ENCODE measurements at places on chromosomes 7 and 10.
A peak's percentile ranks its signal among the peaks of the same experiment; 100 is the strongest.

DNA sequence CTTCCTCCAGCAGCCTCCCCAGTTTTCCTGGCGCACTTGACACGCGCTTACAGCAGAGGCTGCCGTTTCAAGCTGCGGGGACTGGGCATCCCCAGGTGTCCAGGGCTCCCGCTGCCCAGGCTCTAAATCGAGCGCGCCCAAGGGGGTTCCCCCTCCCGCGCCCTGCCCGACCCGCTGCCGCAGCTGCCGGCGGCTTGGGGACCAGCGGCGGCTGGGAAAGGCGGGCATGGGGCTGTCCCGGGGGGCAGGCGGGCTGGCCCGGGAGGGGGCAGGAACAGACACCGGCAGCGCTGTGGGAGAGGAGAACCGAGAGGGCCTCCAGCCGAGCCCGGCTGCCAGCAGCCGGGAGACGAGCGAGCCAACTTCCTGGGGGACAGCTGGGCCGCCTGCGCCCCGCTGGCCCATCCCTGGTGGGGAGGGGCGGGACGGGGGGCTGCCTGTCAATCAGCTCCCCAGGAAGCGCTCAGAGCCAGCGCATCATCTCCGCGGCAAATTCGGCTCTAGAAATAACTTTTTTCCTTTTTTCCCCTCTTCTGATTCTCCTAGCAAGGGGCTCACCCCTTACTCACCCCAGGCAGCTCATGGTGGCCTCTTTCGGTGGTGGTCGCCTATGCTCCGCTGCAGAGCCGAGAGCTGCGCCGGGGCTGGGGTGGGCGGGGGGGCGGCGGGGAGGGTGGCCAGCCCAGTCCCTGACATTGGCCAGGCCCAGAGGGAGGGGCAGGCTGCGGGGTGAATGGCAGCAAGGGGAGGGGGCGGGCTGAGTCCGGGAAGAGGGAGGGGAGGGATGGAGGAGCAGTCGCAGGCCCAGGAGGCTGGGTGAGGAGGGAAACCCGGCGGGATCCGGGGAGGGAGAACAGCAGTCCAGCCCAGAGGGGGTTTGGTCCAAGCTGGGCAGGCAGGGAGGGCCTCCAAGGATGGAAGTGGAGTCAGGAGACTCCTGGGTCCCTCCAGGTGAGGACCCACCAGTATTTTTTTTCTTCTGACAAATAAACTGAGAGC is 14.7 kb downstream of the GRID2IP start:
- DNase-seq: peak; percentile 28

DNA sequence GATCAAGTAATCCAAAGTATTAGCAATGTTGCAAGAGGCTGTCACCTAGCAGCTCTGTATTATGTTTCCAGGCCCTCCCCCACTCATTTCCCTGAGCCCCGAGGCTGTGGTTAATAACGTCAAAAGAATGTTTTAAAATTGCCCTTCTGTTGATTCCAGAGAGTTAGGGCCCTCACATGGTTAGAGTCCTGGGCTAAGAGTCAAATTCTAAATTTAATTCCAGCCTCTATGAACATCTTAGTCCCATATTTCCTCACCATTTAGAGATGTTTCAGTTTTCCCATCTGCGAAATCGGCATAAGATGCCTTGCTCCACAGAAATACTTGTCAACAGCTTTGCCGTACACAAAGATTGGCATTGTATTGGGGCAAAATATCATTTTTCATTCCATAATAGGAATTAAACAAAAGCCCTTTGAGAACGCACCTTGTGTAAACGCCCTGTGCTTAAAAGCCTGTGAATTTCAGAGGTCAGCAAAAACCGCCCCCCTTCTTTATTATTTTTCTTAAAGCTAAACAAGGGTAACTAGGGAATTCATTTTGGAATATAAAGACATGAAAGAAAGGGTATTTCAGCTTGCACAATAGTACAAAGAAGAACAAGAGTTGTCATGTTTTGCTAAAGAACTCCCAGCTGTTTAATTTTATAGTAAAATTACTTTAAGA is 135.8 kb downstream of the ARID5B start:
- DNase-seq: no peak

- no peak for DNase-seq
Measured at GRCh38 chr7:90459888-90460287, 9.6 kb upstream of the PTTG1IP2 start.

DNA sequence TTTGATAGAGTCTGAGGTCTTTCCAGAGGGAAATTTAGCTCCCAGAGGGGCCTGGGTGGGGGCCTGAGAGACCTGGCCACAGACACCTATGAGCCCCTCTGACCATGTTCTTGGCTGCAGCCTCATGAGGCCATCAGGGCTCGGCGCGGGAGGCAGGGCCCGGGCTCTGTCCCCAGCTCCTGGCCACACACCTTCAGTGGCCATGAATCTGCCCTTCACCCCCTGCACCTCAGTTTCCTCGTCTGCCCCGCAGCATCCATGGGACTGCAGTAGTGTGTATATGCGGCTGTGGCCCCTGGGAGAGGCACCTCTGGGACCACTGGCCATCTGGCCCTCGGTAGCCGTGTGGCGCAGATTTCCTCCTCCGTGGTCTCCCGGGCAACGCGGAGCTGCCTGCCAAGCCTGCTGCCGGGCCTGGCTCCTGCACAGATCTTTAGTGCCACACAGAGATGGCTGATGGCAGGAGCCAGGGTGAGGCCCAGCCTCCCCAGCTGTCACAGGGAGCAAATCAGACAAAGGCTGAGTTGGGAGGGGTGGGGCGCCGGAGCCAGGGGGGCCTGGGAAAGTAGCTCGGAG is 23.6 kb upstream of the ADCYAP1R1 start:
- DNase-seq: no peak

- DNase-seq: peak; percentile 97
Measured at GRCh38 chr10:89251409-89252224, at the start of gene LIPA. TSS of gene LIPA (minus strand) at chr10:89251775. CDS start at chr10:89247648, 4,127 bp downstream.

DNA sequence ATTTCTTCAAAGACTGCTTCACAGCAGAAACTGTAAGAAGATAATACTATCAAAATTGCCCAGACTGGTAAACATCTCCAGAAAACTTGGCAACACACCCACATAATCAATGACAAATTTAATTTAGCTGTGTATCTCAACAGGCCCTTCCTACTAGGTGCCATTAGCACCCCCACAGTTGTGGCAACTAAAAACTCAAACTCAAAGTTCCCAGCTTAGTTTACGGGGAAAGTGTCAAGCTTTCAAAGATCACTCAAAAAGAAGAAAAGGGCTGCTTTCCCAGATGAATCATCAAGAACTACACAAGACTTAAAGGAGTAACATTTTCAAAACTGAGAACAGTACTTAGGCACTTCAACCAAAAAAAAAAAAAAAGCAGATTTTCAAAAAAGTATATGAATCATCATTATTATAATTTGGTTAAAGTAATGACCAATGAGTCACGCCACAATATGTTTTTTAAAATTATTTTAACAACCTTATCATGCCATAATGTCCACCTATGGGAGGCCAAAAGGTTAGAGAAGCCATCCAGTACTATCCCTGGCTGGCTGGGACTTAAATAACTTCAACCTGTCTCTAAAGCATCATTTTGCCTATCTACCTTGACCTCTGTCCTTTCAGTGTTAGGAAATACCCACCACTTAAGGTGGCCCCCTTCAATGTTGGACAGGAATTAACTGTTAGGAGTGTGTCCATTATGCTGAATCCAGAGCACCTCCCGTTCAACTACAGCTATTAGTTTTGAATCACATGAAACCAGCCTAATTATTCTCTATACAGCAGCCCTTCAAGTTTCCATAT is 90.8 kb downstream of the ZFAND4 start:
- no peak for DNase-seq

GRCh38 chr7:106239406-106239805 is 45.4 kb downstream of the NAMPT start:
- no peak for DNase-seq

DNA sequence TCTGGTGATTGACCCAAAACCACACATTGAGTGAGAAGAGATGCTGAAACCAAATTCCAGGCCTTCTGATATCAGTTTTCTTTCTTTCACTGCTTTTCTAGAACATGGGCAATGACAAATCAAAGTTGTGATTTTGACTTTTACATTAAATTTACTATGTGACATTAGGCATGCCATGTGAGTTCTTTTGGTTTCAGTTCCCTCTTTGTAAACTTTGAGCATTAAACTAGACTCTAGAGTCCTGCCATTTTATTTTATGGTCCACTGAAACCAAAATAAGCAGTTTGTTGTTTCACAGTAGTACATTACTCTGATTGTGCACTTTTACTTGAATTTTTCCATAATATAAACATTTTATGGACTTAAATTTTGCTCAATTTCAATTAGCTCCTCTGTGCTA is 381.1 kb upstream of the SEMA3D start:
- DNase-seq: no peak

- DNase-seq: no peak
Measured at GRCh38 chr10:52351914-52352330, 37.8 kb downstream of the DKK1 start.

- DNase-seq: no peak
Measured at GRCh38 chr7:84612981-84613681, 418.5 kb upstream of the SEMA3A start.

DNA sequence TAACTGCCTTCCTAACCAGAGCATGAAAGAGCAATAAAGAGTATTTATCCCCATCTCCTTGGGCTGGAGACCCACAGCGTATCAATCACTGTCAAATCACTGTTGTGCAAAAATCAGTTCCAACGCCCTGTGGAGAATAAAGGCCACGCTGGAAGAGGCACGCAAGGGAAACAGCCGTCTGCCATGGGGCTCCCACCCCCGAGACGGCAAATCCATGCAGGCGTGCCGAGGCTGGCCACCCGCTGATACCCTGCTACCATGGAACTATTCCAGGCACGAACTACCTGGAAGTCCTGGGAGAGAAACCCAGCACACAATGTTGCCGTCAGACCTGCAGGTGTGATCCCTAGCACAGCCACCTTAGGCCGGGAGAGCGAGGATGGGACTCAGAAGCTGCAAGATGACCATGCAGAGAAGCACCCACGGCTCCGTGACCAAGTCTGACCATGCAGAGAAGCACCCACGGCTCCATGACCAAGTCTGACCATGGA is 185.3 kb downstream of the DIP2C start:
- no peak for DNase-seq

DNA sequence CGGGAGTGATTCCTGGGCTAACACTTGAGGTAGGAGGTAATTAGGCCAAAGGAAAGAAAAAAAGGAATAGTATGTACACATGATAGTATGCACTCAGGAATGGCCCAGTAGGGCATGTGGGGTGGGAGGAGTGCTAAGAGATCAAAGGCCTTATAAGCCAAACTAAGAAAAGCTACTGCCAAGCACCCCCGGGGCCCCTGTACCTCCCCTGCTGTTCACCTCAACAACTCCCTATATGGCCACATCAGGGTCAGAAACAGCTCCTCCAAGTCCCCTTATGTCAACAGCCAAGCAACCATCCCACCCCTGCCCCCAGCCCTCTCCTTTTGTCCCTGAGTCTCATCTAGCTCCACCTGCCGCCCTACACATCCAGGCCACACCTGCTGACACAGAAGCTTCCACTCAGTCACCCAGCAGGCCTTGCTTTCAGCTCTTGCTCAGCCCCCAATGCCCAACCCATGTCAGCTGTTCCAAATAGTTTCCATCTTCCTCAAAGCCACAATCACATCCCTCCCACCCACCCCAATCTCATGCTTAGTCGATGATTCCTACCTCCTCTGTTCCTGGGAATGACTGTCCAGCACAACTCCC is 80.2 kb downstream of the SORBS1 start:
- DNase-seq: no peak

- peak; percentile 85 for DNase-seq
Measured at GRCh38 chr7:134593530-134594392, 44.9 kb downstream of the AKR1B15 start.

DNA sequence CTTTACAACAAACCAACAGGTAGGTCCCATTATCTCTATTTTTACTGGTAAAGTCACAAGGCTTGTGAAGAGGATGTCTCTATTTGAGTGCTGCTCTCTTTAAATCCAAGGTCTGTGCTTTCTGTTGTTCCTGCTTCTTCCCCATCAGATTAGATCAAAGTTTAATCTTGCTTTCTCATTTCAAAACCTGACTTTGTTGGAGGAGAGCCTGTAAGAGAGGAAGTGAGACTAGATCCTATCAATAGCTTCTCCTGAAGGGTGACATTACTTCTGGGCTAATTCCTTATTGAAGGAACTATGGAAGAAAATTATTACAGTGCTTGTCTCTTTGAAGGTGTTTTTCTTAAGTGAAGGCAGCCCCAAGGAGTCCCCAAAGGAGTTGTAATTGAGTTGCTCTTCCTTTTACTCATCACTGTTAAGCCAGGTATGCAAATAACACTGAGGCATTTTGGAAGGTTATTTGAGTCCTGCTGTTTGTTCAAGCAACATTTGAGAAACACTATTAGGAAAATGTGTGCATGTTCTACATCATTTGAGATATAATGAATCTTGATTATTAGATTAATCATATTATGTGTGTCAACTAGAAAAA is 146.2 kb upstream of the MBL2 start:
- no peak for DNase-seq

DNA sequence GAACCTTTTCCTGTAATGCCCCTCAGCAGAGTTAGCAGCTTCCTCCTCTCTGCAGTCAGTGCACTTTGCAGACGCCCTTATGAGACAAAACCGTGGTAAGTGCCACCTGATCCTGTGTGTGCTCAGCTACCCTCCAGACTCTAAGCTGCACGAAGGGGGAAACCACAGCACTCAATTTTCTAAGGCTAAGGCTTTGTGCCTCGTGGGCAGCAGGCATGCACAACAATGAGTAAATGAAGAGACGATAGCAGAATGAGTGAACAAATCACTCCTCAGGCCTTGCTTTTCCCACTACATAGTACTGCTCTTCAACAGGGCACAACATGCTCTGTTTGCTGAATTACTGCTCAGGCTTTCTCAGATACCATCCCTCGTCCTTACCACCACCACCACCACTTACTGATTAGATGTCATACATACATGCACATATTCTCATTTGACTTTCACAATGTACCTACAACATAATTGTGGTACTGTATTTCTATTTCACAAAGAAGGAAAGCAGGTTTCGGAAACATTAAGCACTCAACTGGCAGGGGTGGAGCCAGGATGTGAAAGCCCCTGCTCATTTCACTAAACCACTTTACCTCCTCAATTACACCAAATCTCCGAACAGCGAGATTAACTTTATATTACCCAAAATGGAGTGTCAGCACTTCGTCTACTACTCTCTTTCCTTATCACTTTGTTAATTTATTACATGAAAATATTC is 85.4 kb downstream of the ICA1 start:
- no peak for DNase-seq

DNA sequence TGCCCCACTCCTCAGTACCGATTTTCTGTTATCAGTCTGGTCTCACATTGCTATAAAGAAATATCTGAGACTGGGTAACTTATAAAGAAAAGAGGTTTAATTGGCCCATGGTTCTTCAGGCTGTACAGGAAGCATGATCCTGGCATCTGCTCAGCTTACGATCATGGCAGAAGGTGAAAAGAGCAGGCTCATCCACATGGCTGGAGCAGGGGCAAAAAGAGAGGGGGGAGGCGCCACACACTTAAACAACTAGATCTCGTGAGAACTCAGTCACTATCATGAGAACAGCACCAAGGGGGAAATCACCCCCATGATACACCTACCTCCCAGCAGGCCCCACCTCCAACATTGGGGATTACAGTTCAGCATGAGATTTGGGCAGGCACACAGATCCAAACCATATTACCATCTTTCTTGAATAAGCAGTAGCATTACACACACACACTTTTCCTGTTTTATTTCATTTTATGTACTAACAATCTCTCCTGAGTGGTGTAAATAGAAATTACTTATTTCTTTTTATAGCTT is 53.3 kb downstream of the TRIM24 start:
- DNase-seq: no peak

GRCh38 chr7:83161186-83161585 is 1.5 kb downstream of the PCLO start:
- no peak for DNase-seq

All from caudate nucleus (tissue), 63 donors.